ENCODE measurements at places on chromosomes 13 and 19. TPM values are rescaled to one million over a fixed set of nuclear protein-coding genes. Genes with fewer than 3 reads are reported as not detected.

Gene KIR2DL1
- not detected for total RNA-seq

Gene CA11
- 14.9 TPM for total RNA-seq

Gene LILRB3
- not detected for total RNA-seq

Gene CAPN12
- 2.2 TPM for total RNA-seq

Gene CRX
- total RNA-seq, result not detected

Gene INSL3
- total RNA-seq, result 5.9 TPM

Gene BCL2L12
- total RNA-seq, result 70.5 TPM

Gene LMTK3
- total RNA-seq, result 2.6 TPM

Gene IRGC
- total RNA-seq, result not detected

Gene PEG3
- total RNA-seq, result not detected

Gene UBE2L5
- not detected for total RNA-seq

Gene FLT1
- 21.9 TPM for total RNA-seq

Gene ZNF229
- total RNA-seq, result 0.57 TPM

Gene METTL21C
- not detected for total RNA-seq

Gene UNC13A
- total RNA-seq, result not detected

Gene SPTBN4
- total RNA-seq, result 1.1 TPM

Gene CAPS
- total RNA-seq, result 2.8 TPM

Gene MIA
- not detected for total RNA-seq

Gene CNFN
- not detected for total RNA-seq

Gene TNNI3
- not detected for total RNA-seq

Gene KLK14
- 0.69 TPM for total RNA-seq

Gene RXFP2
- not detected for total RNA-seq

Gene PRX
- total RNA-seq, result 1.5 TPM

Gene CFAP97D2
- total RNA-seq, result 0.17 TPM

Gene C19orf33
- total RNA-seq, result not detected

Gene ACER1
- not detected for total RNA-seq

Gene OLFM4
- not detected for total RNA-seq

Gene MED4
- total RNA-seq, result 45.8 TPM

Gene ZSCAN5B
- total RNA-seq, result not detected

Gene LILRB4
- not detected for total RNA-seq

Gene RFPL4AL1
- total RNA-seq, result not detected

Gene ZGLP1
- total RNA-seq, result 0.86 TPM

Gene TRPM4
- total RNA-seq, result 0.62 TPM

Gene ICAM4
- not detected for total RNA-seq

Gene FFAR1
- 0.10 TPM for total RNA-seq

Gene NLRP7
- not detected for total RNA-seq

Gene ASPDH
- not detected for total RNA-seq

Gene EXOC3L2
- total RNA-seq, result not detected

Gene ZNF85
- total RNA-seq, result 12.8 TPM

Gene F2RL3
- total RNA-seq, result not detected

Gene SYCN
- not detected for total RNA-seq

Gene ARHGEF18
- 24.6 TPM for total RNA-seq
